ENCODE measurements at places on chromosomes 2 and 18.

- DNase-seq, result no peak
These were observed 261.3 kb downstream of the CDH19 start for GRCh38 chr18:66342577-66342976.

- DNase-seq, result no peak
These were observed 21.2 kb downstream of the CLUL1 start for GRCh38 chr18:617970-618504.

DNA sequence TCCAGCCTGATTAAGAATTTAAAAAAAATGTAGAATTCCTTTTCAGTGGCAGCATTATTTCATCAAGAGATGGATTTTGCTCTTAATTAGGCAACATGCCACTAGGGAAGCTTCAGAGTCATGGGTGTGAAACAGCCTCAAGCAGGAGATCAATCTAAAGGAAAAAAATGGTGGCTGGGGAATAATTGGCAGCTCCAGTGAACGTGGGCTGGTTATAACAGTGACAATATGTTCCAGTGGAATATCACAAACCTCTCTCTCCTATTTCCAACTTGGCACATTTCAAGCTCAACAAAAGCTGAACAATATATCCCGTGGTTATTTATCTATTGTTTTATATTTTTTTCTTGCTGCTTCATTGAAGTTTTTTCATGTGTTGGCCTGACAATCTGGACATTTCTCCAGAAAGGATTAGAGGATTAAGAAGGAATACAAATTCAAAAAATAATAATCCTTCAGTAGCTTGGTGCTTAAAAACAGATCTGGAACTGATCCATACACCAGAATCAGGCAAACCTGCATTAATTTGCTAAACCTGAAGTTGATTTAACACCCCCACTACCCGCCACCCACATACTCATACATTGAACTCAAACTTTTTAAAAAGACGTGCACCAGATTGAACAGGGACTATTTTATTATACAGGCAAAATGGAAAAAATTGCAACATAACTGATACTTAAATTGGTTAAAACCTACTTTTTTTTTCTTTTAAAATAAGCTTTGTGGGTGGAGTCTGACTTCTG lies 255.9 kb upstream of the SPRED2 start:
- no peak for DNase-seq

GRCh38 chr2:168432100-168432499 lies 24.0 kb upstream of the CERS6 start:
- DNase-seq, result no peak

DNA sequence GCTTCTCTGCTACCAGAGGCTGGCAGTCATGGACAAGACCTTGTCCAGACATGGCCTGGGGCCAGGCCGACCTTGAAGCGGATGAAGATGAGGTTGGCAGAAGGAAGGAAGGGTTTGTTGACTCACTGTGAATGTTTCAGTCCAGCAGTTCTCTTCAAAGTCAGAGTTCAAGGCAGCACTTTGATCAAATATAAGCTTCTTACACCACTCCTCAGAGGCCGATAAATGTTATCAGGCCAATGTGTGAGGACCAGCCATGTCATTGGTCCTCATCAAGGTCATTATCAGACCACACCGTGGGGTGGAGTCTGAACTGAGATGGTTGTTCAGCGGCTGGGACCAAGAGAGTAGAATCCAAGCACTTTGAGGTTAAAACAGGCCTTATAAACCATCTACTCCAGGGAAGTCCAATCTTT lies 35.5 kb downstream of the QPCT start:
- DNase-seq, result no peak

GRCh38 chr2:48572816-48573215 lies 42.9 kb downstream of the STON1 start:
- DNase-seq, result no peak

- DNase-seq, result no peak
These were observed 443.7 kb downstream of the TNS1 start for GRCh38 chr2:217559084-217559483.

DNA sequence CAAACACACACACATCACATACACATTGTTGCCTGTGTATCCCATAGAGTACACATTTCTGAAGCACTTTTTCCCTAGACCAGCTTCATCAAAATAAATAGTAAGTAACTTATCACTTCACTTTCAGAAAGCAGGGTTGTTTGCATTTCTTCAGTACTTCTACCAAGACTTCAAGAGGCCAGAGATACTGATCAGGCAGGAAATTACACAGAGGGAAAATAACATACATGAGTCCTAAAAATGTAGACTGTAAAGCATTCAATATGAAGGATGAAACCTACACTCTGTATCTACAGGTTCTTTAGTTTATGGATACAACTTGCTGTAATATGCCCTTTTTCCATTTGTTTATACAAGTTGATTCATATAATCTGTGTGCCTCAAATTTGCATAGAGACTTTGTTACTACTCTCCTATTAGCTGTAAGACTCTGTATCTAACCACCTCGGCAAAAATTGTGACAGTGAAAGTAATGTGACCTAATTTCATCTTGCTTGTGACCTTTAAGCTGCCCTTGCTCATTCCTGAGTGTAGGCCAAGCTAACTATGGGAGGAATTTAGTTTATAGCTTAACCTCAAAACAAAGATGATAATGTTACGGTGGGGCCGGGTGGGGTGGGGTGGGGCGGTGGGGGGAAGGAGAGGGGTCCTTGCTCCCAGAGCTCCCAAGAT lies 228.9 kb upstream of the SPOPL start:
- no peak for DNase-seq

DNA sequence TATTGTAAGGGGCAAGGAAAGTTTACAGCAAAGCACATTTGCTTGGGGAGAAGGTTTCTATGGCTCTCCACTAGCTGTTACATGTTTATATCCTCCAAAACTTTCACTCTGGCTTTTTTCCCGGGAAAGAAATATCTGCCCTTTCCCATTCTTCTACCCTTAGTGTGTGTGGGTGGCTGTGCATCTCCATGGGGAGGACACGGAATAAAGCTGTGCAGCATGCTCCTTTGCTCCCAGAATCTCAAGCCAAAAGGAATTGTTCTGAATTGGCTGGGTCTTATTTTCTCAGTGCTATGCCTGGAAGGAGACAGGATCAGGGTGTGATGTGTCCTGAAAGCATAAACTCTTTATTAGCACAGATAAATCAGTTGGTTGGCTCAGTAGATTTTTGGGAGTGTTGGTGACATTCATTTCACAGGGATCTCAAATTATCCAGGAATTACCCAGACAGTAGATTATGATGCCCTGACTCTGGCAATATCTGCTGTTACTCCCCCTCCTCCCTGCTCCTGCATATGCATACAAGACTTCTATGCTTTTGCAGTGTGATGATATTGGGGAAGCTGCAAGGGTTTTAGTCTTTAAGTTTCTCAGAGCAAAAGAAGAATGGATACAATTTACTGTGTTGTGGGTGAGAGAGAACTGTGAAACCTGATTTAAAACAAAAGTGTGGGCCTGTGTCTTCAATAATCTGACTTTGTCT lies 63.1 kb downstream of the PARD3B start:
- no peak for DNase-seq

Data from type B pancreatic cell (in vitro differentiated cells).